ENCODE measurements at places on chromosomes 12 and 14.

DNA sequence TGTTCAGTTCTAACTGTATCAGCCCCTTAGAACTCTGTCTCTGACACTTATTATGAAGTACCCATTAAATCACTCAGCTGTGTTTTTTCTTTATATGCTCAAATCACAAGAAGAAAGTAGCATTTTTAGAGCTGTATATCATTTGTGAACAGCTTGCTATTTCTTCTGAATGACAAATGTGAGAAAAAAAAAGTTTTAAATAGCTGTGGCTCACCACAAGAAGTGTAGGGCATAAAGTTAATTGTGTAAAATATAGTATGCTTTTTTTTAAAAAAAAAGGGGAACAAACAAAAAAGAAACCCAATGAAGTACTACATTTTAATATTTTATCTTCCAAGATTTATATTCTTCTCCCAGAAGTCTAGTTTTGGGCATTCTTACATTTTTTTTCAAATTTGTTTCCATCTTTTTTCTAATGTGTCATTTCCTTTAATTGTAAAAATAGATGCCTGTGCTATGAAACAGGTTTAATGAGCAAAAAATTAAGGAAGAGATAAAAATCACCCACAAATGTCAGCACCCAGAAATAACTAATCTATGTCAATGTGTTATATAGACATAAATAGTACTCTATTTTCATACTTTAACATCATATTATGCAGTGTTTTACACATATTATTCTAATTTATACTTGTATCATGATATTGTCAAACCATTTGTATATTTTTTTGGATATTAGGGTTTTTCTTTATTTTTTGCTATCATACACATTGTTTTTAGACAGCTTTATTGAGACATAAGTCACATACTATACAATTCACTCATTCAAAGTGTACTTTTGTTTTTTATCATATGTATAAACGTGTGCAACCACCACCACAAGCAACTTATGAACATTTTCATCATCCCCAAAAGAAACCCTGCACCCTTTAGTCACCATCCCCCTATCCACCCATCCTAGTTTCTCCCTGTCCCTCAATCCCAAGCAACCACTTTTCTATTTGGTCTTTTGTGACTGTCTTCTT, 22.4 kb upstream of the LRRK2 start:
- no peak for DNase-seq

- no peak for DNase-seq
These were observed 380.8 kb downstream of the EGLN3 start for GRCh38 chr14:33569821-33570687.

- no peak for DNase-seq
These were observed 2.0 kb upstream of the PRB2 start for GRCh38 chr12:11397366-11397765.

- no peak for DNase-seq
These were observed 11.8 kb downstream of the FNTB start for GRCh38 chr14:64998455-64998931.

- no peak for DNase-seq
These were observed 44.9 kb downstream of the JKAMP start for GRCh38 chr14:59529189-59529588.

DNA sequence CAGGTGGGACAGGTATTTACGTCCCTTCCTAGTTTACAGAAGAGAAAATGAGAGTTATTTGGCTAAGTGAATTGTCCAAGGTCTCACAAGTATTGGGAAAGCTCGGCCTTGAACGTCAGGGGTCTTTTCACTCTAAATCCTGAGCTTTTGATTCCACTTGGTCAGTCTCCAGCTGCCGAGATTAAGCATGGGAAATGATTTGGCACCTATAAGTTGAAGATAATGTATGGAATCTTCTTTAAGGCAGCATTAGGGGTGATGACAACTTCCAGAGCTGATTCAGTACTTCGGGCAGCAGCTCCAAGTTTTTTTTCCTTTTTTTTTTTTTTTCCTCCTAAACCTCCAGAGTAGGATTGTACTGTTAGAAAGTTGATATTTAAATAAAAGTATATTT, 722 bp downstream of the FAM234B start:
- DNase-seq = no peak
